ENCODE measurements at places on chromosomes 2 and 18.

GRCh38 chr2:70024284-70024683 lies 62.9 kb upstream of the ASPRV1 start:
- no peak for DNase-seq

- DNase-seq = peak; percentile 0
These were observed 10.6 kb downstream of the SCN3A start for GRCh38 chr2:165193178-165193777.

GRCh38 chr2:97936881-97937280 lies 58.9 kb downstream of the TMEM131 start:
- no peak for DNase-seq

DNA sequence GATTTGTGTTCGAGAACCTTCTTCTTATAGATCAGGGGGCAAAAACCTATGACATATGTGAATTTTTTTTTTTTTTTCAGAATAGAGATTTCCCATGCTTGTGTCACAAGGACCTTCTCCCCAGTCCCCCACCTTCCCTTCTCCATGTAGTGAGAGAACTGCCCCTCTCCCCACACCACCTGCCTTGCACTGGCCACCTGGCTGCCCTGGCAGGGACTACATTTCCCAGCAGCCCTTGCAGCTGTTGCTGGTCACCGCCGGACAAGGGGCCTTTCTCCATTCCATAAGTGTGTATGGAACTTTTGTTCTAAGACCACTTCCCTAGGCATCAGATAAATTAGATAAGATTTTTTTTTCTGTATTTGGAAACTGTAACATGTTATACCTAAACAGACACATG lies 22.2 kb downstream of the MBP start:
- no peak for DNase-seq

DNA sequence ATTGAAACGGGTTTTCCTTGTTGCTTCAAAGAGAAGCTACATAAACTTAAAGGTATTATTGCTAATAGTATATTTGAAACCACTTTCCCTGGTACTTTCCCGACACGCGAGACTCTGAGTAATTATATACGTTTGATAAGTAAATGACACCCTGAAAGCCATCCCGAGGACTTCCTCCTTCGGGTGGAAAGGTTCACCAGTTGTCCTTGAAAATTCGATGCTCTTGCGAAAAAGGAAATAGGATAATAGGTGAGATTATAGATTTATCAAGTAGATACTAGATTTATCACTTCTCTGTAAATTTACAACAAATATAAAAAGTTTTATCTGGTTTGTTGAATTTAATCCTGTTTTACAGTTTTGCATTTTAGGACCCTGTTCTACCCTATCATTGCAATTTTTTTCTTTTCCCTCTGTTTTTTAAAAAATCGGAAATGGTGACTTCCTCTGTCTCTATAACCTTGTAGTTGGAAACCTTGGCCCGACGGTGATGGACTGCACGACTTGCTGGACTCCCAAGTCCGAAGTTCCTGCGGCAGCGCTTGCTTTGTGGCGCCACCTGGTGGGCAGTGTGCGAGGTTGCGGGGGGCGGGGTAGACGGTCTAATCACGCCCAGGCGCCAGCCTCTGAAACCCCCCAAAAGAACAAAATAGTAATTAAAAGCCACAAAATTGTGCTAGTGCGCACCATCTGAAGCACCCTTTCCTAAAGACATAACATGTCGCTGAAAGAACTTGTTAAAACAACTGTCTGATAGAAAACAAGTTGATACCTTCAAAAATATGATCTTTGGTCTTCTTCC lies 972 bp upstream of the DLX2 start:
- DNase-seq = peak; percentile 60
